ENCODE measurements at places on chromosomes 2 and 18.

DNA sequence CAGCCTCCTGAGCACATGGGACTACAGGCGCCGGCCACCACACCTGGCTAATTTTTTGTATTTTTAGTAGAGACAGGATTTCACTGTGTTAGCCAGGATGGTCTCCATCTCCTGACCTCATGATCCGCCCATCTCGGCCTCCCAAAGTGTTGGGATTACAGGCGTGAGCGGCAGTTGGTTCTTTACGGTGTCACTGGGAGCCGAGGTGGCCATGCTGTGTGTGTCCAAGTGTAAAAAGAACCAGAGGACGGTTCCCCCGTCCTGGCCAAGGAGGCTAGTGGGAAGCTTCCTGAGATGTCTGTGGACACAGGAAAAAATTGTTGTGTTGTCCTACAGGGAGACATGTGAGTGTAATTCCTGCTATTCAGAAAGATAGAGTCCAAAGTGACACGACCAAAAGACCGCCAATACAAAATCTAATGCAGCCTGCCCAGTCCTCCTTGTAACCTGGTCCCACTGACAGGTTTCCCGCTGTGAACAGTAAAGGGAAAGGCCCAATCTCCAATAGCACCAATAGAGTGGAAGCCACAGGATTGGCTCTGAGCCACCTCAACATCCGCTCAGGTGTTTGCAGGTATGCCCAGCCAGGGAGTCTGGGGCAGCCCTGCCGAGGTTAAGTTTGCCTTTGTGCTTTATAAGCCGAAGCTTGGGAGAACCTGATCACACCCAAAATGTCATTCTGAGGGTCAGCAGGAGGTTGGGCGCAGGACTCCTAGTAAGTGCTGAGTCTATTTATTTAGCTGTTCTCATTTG lies 40.6 kb downstream of the NCK2 start:
- no peak for DNase-seq

DNA sequence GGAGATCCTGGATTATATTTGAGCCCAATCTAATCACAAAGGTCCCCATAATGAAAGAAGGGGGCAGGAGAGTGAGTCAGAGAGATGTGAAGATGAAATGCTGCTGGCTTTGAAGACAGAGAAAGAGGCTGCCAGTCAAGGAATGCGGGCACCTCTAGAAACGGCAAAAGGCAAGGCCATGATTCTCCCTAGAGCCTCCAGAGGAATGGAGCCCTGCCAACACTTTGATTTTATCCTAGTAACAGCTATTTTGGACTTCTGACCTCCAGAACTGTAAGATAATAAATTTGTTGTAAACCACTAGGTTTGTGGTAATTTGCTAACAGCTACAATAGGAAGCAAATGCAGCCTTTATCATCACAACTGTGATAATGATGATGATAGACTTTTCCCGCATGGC lies 32.9 kb downstream of the LBH start:
- DNase-seq: no peak

DNA sequence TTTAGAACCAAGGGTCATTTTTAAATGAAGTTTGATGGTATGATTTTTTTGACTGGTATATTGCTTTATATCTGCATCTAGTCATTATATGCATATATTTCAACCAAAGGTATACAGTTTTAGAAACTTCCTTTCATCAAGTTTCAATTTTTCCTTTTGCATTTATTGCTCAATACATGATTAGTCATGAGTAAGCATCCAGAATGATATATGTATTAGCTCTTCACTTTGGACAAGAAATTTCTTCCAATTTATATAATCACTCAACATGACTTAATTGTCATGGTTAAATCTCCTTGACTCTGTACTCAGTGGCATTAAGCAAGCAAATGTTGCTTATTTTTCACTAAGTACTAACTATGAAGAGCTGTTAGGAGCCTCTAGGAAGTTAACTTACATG lies 123.6 kb downstream of the PLCL1 start:
- no peak for DNase-seq

- DNase-seq: no peak
Measured at GRCh38 chr2:39416140-39416539, 20.9 kb downstream of the MAP4K3 start.

DNA sequence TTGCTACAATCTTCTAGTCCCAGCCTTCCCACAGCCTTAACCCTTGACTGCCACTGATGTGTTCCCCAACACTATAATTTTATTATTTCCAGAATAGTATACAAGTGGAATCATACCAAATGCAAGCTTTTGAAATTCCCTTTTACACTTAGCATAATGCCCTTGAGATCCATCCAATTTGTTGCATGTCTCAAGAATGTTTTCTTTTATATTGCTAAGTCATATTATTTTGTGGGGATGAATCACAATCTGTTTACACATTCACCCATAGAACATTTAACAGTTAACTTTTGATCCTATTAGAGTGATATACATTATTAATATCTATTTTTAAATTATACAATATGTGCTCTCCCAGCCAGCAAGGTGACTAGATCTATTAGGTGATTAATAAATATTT lies 74.3 kb upstream of the KYNU start:
- DNase-seq: no peak

DNA sequence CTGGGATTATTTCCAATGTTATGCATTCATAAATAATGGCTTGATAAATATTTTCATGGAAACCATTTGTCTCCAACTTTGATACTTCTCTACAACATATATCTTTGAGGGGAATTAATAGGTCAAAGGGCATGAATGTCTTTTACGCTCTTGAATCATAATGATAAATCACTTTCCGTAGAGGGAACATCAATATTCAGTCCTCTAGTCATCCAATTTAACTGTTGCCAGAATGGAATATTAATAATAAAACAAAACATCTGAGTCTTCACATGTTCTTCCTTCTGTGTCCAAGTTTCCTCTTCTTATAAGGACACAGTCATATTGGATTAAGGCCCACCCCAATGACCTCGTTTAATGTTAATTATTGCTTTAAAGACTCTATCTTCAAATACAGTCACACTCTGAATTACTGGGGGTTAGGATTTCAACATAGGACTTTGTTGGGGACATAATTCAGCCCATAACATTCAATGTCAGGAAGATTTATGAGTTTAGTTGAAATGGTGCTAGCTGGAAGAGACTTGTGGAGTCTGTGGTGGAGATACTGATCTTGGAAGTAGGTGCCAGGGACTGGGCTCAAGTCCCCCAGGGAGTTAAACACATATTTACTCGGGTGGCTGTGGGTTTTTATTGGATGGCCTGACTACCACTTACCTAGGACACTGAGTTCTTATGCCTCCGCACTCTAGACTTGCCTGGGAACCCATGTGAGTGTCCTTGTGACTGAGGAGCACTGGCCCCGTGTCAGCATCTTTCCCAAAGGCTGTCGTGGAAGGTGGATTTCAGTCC lies 85.0 kb upstream of the SEC11C start:
- no peak for DNase-seq

DNA sequence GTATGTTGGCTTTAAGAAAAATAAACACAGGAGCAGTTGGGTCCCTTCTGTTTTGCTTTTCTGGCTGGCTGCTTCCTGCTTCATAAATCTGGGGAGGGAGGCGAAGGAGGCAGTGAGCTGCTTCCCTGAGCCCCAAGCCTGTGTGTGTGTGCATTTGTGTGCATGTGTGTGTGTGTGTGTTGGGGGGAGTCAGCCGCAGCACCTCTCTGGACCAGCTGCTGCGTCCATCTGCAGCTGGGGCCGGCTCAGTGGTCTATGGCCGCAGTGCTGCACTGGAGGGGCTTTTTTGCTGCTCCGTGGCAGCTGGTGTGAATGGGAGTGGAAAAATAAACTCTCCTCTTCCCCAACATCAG lies 192.3 kb downstream of the RNF144A start:
- no peak for DNase-seq

All from HT-29 (cell line).